ENCODE measurements at places on chromosomes 6 and 20.

GRCh38 chr6:135147637-135148592 is 33.2 kb upstream of the MYB start:
- no peak for DNase-seq

DNA sequence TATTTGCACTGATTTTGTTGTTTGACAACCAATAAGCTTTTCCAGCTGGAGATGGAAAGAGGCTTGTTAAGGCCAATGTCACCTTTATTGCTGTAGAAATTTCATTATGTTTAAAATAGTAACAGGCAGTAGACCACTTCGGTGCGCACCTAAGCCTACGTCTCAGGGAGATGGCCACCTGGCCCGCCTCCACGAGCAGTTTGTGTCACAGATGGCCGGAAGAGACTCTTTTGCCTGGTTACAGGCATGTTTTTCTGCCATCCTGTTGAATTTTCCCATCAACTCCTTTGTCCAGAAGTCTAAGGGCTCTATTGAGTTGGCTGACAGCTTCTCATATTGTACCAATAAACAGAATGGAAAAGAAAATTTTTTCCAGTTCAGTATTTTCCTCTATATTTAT is 51.0 kb downstream of the SLC9A8 start:
- DNase-seq, result no peak

DNA sequence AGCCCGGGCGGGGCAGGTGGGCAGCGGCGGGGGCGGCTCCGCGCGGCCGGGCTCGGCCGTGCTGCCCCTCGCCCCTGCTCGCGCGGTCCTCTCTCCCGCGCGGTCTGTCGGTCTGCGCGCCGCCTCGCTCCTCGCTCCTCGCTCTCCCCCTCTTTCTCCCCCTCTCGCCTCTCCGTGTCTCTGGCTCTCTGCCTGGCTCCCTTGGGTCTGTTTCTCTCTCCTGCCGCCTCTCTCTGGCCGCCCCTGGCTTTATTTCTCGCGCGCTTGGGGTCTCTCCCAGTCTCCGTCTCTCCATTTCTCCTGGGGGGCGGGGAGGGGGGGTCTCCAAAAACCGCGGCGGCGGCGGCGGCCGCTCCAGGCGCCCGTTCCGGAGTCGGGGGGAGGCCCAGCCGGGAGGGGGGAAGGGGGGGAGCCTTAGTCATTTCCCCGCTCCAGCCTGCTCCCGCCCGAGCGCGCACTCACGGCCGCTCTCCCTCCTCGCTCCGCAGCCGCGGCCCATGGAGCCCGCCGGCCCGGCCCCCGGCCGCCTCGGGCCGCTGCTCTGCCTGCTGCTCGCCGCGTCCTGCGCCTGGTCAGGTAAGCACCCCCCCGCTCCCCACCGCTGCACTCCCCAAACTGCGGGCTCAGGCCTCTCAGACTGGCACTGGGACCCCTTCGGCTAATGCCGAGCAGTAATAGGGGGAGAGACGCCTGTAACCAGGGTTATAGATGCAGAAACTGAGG is at the start of gene SIRPA:
TSS of gene SIRPA (plus strand) at position 457 of the 723 bp plus-strand sequence. CDS start at position 498, 41 bp downstream.
- peak; percentile 69 for DNase-seq

DNA sequence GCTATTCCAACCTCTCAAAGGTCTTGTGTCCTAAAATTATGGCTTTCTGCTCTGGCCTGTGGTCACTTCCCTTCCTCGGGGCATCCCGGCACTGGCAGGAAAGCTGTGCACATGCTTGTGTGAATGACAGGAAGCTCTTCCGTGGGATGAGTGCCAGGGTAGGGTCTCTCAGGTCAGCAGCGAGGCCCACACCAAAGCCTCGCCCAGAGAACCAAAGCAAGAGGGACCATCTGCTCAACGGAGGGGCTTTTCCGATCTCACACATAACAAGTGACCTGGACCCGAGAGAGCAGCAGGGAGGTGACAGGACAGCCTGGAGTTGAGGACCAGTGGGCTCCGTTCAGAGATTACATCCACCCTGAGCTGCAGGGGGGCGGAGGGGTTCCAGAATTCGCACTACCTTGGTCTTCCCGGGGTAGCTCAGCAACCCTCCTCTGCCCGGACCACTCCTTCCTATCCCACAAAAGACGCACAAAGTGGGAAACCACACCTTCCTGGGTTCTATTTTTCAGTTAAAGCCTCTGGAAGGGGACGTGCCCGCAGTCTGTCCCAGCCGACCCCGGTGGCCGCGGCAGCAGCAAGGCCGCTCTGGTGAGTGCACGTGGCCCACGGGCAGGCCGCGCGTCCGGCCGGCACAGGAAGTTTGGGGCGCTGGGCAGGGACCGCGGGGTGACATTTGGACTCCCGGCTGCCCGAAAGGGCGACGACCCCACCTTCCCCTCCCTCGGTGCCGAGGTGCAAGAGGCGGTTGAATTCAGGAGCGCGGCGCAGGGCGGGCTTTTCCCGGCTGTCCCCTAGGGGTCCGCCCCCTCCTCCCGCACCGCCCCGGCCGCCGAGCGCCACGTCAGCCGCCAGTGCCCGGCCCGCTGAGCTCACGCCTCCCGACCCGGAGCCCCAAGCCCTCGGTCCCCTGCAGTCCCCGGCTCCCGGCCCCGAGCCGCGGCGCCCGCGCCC is 988 bp downstream of the TXNDC5 start:
- peak; percentile 47 for DNase-seq

DNA sequence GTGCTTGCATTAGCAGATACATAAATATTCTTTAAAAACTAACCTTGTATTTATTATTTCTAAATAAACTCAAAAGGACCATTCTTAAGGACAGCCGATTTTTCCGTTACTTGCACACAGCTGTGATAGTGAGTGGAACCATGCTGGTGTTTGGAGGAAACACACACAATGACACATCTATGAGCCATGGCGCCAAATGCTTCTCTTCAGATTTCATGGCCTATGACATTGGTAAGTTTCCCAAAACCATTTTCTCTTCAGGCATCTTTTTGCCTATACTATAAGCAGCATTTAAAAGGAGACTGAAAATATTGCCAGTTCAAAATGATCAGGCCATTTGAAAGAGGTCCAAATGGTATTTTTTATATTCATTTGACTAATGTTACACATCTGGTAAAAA is 92.3 kb downstream of the ATRN start:
- peak; percentile 23 for DNase-seq

GRCh38 chr6:141123049-141123448 is 1009.7 kb upstream of the GJE1 start:
- DNase-seq, result no peak

- no peak for DNase-seq
Observed at GRCh38 chr6:28490205-28490890, 25.2 kb downstream of the GPX6 start.

DNA sequence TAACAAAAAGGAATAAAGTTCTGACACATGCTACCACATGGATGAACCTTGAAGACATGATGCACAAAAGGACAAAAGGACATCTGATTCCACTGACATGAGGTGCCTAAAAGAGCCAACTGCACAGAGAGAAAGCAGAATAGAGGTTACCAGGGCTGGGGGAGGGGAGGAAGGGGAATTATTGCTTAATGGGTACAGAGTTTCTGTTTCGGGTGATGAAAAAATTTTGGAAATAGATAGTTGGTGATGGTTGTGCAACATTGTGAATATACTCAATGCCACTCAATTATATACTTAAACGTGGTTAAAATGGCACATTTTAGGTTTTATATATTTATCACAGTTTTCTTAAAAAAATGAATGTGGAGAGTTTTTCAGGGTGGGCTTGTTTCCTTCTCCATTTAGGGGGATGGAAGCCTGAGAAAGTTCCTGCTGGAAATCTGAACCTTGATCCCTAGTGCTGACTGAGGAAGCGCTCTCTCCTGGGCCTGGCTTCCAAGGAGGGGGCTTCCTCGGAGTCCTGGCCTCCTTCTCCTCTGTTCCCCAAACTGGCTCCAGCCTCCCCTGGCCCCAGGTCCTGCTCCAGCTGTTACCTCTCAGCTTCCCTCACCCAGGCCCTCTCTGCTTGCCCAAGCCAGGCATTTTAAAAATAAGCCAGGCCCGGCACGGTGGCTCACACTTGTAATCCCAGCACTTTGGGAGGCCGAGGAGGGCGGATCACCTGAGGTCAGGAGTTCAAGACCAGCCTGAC is 79.2 kb downstream of the NOL4L start:
- DNase-seq, result no peak

DNA sequence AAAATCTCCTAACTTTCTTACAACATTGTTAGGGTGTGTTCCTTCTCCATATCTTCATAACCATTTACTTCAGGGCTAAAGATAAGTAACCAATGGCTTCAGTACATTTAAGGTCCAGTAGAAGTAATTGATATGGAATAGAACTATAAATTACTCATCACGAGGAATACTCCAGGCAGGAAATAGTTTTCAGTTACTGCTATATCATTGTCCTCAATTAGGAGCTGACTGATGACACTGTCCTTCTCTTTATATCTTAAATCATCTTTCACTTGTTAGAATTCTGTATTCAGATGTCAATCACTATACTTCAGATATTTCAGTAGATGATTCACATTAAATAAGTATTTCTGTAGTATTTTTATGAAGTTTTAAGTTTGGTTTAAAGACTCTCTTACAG is 88.4 kb downstream of the COL19A1 start:
- DNase-seq, result no peak

GRCh38 chr6:11767458-11767857 is 11.1 kb downstream of the ADTRP start:
- DNase-seq, result no peak
